ENCODE measurements at places on chromosomes 2 and 18.

DNA sequence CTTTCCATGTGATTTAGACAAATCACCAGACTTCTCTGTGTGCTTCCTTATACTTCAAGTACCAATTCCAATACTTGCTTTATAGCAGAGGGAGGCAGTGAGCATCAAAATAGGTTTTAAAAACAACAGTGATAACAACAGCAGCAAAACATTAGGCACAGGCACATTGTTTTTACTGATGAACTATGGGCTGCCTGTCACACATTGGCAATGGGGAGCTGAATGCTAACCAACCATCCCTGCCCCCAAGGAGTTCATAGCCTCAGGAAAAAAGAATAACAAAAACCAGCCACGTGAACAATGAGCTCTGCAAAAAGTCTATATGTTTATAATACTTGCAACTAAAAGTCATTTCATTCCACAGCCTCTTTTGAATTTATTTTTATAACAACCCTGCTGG is 287.9 kb upstream of the TRIB2 start:
- DNase-seq, result no peak

DNA sequence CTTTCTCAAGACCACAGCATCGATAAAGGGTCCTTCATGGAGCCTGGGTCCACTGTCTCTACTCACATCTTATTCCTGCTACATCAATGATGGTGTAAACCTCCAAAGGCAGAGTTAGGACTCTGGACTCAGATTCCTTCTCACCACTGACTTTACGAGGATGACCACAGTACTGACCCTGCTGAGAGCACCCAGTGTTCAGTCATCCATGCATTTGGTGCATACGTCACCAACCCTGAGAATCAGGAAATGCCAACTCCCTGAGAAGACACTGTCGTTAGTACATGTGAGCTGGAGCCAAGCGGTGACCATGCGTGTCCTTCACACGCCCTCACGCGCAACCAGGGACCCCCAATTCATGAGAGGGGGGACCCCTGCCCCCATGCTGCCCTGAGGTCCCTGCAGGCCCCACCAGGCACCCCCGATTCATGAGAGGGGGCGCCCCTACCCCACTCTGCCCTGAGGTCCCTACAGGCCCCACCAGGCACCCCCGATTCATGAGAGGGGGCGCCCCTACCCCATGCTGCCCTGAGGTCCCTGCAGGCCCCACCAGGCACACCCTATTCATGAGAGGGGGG is 178.4 kb upstream of the TPO start:
- DNase-seq, result no peak

DNA sequence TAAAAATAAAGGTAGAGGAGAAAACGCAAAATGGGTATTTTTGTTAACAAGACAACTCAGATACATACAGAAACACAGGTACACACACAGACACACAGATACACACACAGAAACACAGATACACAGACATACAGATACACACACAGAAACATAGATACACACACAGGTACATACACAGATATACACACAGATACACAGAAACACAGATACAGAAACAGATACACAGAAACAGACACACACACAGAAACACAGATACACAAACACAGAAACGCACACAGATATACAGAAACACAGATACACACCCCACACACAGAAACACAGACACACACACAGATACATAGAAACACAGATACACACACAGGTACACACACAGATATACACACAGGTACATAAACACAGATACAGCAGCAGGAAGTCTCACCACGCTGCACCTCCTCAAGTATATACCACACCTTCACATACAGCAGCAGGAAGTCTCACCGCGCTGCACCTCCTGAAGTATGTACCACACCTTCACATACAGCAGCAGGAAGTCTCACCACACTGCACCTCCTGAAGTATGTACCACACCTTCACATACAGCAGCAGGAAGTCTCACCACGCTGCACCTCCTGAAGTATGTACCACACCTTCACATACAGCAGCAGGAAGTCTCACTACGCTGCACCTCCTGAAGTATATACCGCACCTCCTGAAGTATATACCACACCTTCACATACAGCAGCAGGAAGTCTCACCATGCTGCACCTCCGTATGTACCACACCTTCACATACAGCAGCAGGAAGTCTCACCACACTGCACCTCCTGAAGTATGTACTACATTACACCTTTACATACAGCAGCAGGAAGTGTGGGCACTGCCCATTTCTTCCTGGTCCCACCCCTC is 250.5 kb downstream of the HDAC4 start:
- no peak for DNase-seq

- DNase-seq, result no peak
These were observed 52.5 kb downstream of the POLR1A start for GRCh38 chr2:86053166-86053565.

DNA sequence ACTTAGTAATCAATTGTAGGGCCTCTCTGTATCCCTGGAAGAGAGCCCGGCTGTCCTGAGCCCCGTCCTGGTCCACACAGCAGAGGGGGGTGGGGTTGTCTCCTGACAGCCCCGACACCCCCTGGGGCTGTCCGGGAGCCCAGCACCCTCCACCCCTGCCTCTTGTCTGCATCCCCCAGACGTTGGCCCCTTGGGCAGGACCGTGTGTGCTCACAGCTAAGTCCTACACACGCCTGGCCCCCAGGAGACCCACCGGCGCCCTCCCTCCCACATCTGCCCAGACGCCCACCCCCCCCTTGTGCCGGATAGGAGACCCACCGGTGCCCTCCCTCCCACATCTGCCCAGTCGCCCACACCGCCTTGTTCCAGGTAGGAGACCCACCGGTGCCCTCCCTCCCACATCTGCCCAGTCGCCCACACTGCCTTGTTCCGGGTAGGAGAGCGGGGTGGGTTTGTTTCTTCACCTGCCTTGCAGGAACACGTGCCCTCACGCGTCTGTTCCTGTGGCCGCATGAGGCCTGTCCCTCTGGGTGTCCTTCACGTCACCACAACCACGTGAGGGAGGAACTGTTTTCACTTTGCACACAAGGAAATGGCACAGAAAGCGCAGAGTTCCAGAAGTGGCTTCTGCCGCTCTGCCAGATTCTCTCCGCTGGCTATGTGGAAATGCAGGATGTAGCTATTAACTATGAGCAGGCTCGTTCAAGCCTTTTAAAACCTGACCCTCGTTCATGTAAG is 61.1 kb upstream of the NFATC1 start:
- DNase-seq, result no peak
